BJ (cell line): ENCODE measurements at places on chromosomes 4 and X.
A peak's percentile ranks its signal among the peaks of the same experiment; 100 is the strongest.

DNA sequence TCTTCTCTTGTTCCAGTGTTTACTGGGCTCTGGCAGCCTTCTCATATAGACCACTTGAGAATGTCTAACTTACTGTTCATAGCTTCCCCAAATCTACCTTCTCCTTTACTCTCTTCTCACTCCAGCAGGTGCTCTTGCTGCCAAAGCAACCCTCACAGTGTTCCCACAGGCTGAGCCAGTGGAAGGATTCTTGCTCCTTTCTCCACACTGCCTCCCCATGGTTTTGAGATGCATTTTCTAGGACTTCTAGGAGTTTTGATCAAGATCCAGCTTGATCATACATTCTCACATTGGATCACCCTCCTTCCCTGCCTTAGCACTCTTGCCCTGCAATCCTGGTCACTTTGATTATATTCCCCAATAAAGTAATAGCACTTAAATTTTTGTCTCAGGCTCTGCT lies 230.8 kb downstream of the TMEM47 start:
- no peak for DNase-seq

DNA sequence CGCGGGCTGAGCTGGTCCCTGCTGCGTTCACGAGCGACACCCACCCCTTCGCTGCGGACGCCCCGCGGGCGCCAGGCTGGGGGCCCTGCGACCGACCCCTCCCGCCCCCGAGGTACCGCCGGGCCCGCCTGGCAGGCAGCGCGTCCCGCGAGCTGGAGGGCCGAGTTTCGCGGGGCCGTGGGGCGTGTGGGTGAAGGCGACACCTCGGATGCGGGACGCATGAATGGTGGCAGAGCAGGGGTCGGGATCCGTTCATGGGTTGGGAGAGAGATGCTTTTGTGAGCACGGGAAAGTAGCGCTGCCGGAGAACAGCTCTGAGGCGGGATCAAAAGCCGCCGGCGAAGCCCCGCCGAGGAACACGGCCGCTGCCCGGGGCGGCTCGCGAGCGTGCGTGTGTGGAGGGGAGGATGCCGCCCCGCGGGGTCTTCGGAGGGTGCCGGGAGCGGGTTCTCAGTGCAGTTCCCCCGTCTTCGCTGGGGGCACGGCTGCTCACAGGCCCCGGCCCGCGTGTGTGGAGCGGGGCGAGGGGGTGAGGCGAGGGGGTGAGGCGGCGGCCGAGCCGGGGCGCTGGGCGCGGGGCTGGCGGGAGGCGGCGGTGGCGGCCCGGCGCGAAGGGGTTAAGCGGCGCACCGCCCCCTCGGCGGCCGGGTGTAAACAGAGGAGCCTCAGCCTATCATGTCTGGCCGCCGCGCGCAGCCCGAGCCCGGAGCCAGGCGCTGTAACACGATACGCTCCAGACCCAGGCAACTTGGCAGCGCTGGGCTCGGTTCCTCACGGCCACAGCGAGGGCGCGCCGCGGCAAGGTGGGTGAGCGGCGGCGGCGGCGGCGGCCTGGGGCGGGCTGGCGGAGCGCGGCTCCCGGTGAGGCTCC lies 205.3 kb downstream of the TENM3 start:
- DNase-seq, result peak; percentile 40

GRCh38 chr4:149845743-149846142 lies 30.1 kb upstream of the IQCM start:
- no peak for DNase-seq

GRCh38 chr4:101419336-101420135 lies 72.2 kb upstream of the PPP3CA start:
- DNase-seq, result peak; percentile 7

DNA sequence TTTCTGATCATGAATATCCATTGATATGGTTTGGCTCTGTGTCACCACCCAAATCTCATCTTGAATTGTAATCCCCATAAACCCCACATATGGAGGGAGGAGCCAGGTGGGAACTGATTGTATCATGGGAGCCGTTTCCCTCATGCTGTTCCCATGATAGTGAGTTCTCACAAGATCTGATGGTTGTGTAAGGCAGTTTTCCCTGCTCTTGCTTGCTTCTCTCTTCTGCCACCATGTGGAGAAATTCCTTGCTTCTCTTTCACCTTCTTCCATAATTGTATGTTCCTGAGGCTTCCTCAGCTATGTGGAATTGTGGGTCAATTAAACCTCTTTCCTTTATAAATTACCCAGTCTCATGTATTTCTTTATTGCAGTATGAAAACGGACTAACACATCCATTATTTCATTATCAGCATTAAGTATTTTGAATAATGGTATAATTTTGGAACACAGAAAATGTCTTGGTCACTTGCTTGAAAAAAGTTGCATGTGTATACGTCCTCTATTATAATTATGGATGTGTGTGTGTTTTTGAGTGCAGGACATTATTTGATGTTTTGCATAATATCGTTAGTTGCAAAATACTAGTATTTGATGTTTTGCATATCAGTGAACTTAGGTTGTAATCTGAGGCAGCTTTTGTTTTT lies 334.6 kb downstream of the PCDH10 start:
- peak; percentile 2 for DNase-seq
